NCI-H460 (cell line): ENCODE measurements at places on chromosomes 3 and 15.
A peak's percentile ranks its signal among the peaks of the same experiment; 100 is the strongest.

DNA sequence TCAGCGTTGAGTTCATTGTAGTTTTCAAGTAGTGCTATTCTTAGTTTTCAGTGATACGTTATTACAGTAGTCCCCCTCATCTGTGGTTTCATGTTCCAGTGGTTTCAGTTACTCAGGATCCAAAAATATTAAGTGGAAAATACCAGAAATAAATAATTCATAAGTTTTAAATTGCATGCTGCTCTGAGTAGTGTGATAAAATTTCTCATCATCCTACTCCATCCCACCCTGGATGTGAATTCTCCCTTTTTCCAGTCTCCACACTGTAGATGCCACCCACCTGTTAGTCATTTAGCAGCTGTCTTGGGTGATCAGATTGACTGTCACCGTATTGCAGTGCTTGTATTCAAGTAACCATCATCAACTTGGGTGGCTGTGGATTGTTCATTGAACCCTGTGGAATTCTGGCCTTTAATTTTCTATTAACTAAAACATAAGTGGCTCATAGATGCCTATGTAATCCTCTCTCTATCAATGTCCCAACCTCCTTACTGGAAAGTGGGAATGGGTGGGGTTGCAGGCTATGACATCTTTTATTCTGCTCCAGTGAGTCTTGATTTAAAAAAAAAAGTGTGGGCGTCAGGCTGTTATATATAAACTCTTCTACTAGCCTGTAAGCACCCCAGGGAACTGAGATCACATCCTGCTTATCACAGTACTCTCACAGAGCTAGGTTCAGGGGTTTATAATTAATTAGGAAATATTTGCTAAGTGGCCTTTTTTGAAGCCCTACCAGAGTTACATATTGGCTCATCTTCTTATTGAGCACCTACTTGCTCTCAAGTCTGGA lies 97.5 kb downstream of the CFAP20DC start:
- no peak for DNase-seq

DNA sequence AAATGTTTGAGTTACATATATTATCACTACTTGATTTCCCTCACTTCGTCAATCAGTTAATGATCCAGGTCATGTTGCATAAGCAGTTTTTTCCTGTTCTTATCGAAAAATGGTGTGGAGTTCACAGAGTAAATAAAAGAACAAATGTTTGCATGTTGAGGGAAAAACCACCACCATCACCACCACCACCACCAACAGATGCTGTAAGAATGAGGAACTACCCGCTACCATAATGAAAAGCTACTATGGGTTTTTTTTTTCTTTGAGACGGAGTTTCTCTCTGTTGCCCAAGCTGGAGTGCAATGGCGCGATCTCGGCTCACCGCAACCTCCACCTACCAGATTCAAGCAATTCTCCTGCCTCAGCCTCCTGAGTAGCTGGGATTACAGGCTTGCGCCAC lies 27.6 kb downstream of the RUBCN start:
- DNase-seq = no peak

- no peak for DNase-seq
Measured at GRCh38 chr3:118527514-118528044, 507.1 kb downstream of the IGSF11 start.

DNA sequence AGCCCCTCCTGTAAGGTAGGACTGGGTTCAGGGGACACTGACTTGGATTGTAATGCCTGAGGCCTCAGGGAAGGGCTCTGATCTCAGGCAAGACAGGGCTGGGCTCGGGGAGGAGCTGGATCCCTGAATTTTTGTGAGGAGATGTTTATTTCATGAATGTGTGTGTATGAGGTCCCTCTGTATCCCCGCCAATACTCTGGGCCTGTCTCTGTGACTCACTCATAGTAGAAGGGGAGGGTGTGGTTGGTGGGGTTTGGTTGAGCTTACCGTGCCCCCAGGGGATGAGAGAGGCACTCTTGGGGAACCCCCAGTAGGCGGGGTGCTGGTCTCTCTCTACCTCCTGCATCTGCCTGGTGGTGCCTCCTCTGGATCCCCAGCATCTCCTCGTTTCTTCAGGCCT lies 28.1 kb downstream of the RPSA start:
- DNase-seq = no peak

GRCh38 chr3:178267158-178267844 lies 268.9 kb upstream of the KCNMB2 start:
- no peak for DNase-seq

GRCh38 chr15:31427411-31427810 lies 100.8 kb downstream of the KLF13 start:
- DNase-seq = no peak

- no peak for DNase-seq
Measured at GRCh38 chr3:158658889-158659288, 13.6 kb downstream of the LXN start.

DNA sequence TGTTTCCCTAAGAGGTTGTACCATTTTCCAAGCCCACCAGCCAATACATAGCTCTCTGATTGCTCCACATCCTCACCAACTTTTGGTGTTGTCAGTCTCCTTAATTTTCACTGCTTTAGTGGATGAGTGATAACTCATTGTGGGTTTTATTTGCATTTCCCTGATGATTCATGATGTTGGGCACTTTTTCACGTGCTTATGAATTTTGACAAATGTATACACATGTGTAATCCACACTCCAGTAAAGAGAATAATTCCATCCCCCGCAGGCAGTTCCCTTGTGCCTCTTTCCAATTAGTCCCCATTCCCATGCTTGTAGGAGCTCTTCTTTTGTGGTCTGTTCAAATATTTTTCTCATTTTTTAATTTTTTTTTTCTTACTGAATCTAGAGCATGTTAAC lies 52.4 kb downstream of the ANP32A start:
- DNase-seq = peak; percentile 38

DNA sequence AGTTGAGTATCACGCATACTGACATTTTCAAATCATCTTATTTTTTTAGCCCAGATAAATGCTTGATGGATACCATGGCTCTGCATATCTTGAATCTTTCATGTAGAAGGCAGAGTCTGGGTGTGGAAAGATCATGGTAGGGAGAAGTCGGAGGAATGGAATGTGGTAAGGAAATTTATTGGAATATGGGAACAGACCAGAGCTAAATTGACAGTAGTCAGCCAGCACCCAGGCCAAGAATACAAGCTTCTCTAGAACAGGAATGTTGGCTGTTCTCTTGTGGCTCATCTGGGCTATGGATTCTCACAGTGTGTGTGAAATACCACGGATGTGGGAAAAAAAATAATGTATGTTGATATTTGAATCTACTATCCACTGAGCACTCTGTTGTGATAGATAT lies 305.7 kb upstream of the COL8A1 start:
- DNase-seq = peak; percentile 78

GRCh38 chr15:49415638-49416037 lies 7.4 kb upstream of the FGF7 start:
- no peak for DNase-seq

GRCh38 chr3:155065537-155065936 lies 14.6 kb upstream of the MME start:
- no peak for DNase-seq

DNA sequence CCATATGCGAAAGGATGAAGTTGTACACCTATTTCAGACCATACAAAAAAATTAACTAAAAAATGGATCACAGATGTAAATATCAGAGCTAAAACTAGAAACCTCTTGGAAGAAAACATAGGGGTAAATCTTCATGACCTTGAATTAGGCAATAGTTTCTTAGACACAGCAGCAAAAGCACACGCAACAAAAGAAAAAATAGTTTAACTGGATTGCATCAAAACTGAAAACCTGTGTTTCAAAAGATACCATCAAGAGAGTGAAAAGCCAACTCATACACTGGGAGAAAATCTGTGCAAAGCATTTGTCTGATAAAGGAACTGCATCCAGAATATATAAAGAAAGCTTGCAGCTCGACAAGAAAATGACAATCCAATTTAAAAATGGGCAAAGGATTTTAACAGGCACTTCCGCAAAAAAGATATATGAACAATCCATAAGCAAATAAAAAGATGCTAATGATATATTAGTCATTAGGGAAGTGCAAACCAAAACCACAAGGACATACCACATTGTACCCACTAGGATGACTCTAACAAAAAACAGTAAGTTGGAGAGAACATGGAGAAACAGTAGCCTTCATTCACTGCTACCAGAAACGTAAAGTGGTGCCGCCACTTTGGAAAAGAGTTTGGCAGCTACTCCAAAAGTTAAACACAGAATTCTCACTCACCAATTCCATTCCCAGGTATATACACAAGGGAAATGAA lies 263.1 kb downstream of the ADAMTS17 start:
- no peak for DNase-seq

GRCh38 chr3:195711813-195712534 lies 8.8 kb upstream of the MUC20 start:
- no peak for DNase-seq

DNA sequence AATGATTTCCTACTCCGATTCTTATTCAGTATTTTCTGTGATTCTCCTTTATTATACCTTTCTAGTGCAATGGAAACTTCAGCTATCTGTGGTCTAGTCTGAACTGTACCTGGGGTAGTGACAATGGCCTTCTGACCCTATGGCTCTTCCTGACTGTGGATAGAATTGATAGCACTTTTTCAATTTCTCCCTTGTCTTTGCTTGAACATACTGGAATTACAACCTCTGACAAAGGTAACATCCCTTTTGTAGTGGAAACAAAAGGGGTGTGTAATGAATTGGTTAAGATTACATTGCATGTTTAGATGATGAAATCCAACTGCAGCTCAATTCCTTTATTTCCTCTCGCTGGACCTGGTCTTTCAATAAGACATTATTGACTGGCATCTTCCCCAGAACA lies 21.0 kb upstream of the SOX2 start:
- no peak for DNase-seq
